ENCODE measurements at places on chromosomes 2 and 18. TPM values are rescaled to one million over a fixed set of nuclear protein-coding genes. Genes with fewer than 3 reads are reported as not detected.

Gene PTPRN
- polyA plus RNA-seq, result 9.2 TPM

Gene NHEJ1
- 33.9 TPM for polyA plus RNA-seq

Gene FBXO15
- 0.73 TPM for polyA plus RNA-seq

Gene RETSAT
- 56.8 TPM for polyA plus RNA-seq

Gene CSRNP3
- polyA plus RNA-seq, result 4.4 TPM

Gene GRB14
- polyA plus RNA-seq, result 8.7 TPM

DNA sequence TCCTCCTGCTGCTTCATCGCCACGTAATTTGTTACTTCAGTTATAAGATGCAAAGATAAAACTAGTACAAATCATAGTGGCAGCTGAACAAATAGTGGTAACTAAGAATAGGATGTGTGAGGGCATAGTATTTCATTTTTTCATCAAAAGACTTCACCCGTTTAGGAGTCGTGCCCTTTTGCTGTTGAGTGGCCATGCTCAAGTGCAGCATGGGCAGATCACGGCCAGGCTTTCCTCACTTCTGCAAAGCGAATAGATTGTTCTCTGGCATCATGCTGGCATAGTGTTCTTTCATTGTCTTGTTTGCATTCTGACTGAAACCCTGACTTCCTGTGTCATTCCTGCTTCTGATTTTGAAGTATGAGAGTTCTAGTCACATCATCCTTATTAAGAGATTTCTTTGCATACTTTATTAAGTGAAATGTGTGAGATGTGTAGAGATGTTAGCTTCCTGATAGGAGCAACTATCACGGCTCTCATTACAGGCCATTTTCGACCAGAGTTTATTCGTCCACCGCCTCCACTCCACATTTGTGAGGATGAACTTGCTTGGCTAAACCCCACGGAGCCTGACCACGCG, 11.8 kb downstream of the CNOT11 start:
- DNase-seq, result no peak
- H3K4me3 ChIP-seq, result no peak overlapping the region
- H3K36me3 ChIP-seq, result peaks cover 60% of the 10 kb centered on the region
- no peak overlapping the region for H3K27ac ChIP-seq
- H3K27me3 ChIP-seq, result no peaks in the 10 kb centered on the region

- no peaks in the 10 kb centered on the region for H3K27me3 ChIP-seq
- no peak overlapping the region for H3K4me3 ChIP-seq
- H3K27ac ChIP-seq, result no peak overlapping the region
- peaks cover 13% of the 10 kb centered on the region for H3K4me1 ChIP-seq
Measured at GRCh38 chr2:168649105-168649504, 153.3 kb upstream of the NOSTRIN start.
